ENCODE measurements at places on chromosomes 5 and 9.

GRCh38 chr9:88574953-88575352 is 40.0 kb downstream of the NXNL2 start:
- peak; percentile 19 for DNase-seq

GRCh38 chr5:67032921-67033664 is 163.5 kb downstream of the CD180 start:
- DNase-seq = peak; percentile 33

- no peak for DNase-seq
Observed at GRCh38 chr5:12125895-12126294, 221.6 kb upstream of the CTNND2 start.

GRCh38 chr5:172436879-172437369 is 17.4 kb downstream of the SH3PXD2B start:
- no peak for DNase-seq

GRCh38 chr5:103262422-103262871 is 3.9 kb downstream of the MACIR start:
- peak; percentile 19 for DNase-seq

GRCh38 chr9:93890436-93890935 is 64.7 kb downstream of the BARX1 start:
- DNase-seq = no peak

DNA sequence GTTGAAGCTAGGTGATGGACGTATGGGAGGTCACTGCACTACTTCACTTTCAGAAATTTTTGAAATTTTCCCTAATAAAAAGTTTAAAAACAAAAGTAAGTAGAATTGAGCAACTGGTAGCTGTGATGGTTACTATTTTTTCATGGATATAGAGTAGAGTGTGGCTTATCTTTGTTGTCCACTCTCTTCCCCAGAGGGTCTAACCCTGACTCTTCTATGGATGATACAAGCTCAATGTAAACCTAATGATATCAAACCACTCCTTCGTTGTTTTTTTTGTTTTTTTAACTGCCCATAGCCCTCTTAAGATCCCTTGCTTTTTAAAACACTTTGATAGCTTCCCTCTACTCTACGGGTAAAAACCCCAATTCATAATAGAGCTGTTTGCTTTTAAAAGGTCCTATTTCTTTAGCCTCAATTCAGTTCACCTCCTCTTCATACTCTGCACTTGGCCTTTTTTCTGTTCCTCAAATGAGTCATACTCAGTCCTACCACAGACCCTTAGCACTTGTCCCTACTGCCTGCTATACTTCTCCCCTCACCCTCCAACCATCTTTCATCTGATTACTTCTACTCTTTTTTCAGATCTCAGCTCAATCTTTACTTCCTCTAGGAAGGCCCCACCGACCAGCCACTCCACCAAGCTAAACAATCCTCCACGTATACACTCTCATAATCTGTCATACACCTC is 2.6 kb downstream of the HDAC3 start:
- peak; percentile 60 for DNase-seq

- no peak for DNase-seq
Observed at GRCh38 chr5:169691471-169691870, 54.4 kb downstream of the DOCK2 start.

GRCh38 chr9:3125602-3126405 is 281.9 kb upstream of the PUM3 start:
- DNase-seq = peak; percentile 33

DNA sequence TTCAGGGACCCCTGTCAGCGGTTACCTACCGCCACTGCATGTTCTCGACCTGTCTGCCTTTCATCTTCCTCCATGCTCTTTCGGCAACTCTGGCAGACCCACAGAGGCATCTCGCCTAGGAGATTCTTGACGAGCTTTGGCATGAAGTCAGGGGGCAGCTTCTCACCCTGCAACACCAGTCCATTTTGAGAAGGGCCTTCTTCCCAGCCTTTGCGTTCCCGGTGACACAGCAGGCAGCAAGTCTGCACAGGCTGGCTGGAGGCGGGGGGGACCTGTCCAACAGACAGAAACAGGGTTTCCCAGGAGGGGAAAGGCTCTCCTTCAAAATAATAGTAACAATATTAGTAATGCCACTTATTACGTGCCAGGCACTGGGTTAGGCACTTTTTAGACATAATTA is 15.5 kb downstream of the FAM193B start:
- DNase-seq = no peak

GRCh38 chr5:3199962-3200755 is 395.5 kb upstream of the IRX1 start:
- DNase-seq = no peak

DNA sequence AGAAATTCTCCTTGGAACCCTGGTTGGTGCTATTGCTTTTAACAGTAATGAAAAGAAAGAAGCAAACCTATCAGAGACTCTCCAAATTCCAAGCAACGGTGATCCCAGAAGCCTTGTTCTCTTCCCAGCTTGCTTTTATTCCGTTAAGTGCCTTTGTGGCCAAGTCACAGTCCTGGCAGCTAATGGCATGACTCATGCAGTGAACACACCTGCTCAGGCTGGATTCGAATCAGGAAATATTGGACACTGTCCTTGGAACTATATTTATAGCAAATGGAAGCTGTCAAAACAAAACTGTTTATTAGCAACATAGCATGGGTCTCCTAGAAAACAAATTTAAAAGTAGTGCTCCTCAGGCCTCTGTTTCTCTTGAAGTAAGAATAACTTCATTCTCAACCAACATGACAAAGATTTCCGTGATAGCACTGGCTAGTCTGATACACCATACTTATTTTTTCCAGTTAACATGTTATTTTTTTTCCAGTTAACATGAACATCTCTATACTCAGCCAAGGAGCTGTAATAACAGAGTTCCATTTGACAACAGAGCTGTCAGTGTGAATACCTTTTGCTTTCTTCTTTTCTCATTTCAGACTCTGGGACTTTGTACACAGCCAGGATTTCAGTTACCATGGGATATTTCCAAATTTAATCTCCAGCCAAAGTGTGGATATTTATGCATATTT is 502.4 kb downstream of the GADD45G start:
- no peak for DNase-seq

DNA sequence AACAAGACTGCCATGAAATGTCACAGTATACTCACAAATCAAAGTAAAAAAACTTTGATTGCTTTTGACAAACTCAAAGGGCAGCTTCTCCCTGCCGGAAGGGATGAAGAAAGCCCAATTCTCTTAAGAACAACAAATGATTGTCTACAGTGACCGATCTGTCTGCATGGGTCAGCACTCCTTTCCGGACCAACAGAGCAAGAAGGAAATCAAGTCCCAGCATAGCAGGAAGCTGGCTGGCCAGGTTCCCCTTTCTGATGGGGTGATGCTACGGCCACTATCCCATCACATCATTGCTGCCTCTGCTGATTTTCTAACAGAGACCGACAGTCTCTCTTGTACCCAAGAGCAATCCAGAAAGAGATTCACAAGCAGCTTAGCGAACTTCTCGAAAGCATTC is 692 bp downstream of the C1QTNF3 start:
- no peak for DNase-seq

DNA sequence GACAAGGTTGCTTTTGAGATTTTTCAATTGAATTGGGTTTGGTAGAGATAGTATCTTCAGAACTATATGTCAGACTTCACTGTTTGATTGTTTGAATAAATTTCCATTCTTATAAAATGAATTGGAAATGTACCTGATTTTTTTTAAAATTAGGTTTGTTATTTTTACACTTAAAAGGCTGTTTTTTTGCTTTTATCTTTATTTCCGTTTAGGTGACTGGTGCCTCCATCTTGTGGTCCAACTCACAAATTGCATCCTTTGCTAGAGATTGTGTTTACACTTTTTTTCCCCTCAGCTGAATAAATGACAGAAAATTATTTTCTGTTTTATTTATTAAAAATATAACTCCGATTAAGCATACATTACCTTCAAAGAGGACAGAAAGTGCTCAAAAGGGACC is 15.6 kb downstream of the NDUFAF2 start:
- DNase-seq = no peak

- DNase-seq = peak; percentile 56
Observed at GRCh38 chr5:6574537-6575245, 58.2 kb downstream of the NSUN2 start.

GRCh38 chr9:113509463-113509862 is 45.9 kb downstream of the RGS3 start:
- no peak for DNase-seq

GRCh38 chr9:127927988-127928675 is 2.4 kb downstream of the PIP5KL1 start:
- no peak for DNase-seq

GRCh38 chr9:38526591-38526990 is 93.8 kb downstream of the ANKRD18A start:
- no peak for DNase-seq

DNA sequence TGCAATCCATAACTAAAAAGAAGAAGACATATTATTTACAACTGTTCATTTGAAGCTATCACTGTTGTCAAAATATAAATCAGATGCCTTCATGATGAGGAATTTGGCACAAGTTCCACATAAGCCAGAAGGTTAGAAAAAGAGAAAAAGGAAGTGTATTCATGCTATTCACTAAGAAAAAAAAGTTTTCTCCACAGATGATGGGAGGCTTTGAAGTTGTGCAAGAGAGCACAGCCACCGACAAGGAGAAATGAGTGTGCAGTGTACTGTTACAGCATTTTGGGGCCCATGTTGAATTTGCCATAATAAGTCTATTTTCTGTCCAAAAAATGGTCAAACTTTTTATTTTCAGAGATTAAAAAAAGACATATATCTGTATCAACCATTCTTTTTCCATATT is 32.9 kb upstream of the IFNK start:
- DNase-seq = peak; percentile 42

- DNase-seq = no peak
Observed at GRCh38 chr9:131173995-131174394, 48.6 kb downstream of the NUP214 start.

GRCh38 chr9:136082496-136083361 is 12.4 kb downstream of the NACC2 start:
- no peak for DNase-seq

GRCh38 chr9:126965077-126965476 is 50.5 kb downstream of the RALGPS1 start:
- no peak for DNase-seq

DNA sequence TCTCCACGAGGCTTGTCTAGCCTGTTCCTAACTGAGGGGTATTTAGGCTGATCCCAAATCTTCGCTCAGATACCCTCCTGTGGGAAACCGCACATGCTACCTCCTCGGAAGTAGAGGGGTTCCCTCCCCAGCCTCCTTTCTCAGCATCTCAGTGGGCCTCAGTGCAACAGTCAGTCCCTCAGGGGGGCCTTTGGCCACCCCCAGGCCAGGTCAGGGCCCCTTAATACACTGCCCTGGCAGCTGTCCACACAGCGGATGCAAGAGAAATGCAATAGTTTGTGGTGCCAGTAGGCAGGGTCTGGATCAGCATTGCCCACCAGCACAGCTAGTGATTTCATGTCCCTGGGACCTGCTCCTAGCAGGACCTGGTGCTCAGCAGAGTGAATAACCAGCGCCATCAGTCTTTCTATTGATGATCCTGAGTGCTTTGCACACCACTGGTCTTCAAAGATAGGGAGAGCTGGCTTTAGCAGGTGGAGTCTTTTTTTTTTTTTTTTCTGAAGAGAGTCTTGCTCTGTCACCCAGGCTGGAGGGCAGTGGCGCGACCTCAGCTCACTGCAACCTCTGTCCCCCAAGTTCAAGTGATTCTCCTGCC is 7.5 kb downstream of the PLPP7 start:
- DNase-seq = no peak

- peak; percentile 82 for DNase-seq
Observed at GRCh38 chr9:128226412-128226801, 23.2 kb downstream of the DNM1 start.

DNA sequence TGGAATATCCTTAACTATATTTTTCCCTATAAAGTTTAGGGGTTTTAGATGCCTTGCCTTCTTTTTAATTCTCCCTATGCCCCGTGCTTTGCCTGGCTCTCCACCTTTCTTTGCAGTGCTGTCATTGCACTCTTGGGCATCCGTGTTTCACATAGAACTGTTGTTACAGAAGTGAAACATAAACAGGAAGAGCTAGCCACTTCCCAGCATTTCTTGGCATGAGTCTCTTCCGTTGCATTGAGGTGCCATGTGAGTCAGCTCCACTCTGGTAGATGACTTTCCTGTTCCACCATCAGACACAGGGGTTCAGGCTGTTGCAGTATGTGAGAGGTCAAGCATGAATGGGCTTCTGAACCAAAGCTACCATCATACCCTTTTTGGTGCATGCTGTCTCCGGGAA is 73.4 kb downstream of the ANGPTL2 start:
- peak; percentile 27 for DNase-seq

DNA sequence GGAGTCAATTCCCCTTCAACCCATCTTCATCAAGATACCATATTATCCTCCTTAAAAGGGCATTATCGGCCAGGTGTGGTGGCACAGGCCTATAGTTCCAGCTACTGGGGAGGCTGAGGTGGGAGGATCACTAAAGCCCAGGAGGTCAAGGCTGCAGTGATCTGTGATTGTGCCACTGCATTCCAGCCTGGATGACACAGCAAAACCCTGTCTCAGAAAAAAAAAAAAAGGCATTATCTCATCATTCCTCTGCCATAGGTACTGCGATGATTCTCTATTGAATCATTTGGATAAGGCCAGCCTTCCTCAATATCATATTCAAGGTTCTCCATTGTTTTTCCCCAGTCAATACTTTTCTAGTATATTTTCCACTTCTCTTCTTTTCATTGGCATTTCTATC is 39.2 kb upstream of the RAB3C start:
- DNase-seq = peak; percentile 59

DNA sequence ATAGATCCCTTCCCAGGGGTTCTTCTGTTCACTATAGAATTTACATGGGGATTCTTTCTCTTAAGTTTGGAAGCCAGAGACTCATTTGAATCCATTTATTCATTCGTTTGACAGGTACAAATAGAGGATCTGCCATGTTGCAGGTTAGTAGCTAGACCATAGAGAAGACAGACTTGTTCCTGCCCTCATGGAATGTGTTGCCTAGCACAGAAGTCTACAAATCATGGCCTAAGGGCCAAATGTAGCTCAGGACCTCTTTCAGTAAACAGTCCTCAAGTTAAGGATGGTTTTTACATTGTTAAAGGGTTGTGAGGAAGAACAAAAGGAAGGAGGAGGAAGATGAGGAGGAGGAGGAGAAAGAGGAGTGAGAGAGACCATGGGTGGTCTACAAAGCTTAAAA is 114.7 kb upstream of the SLC44A1 start:
- no peak for DNase-seq

DNA sequence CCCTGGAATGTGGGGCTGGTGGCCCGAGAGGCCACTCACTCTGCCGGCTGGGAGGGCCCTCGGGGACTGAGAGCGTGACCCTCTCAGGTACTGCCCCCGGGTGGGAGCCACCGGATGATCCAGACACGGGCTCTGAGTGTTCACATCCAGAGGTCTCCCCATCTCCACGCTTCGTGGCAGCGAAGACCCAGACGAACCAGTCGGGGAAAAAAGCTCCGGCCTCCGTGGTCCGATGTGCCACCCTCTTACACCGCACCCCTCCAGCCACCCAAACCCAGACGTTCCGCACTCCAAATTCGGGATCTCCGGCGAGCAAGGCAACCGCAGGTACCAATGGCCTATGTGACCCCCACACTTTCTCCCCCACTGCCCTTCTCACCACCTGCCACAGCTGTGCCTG is 49.5 kb downstream of the AMBP start:
- no peak for DNase-seq

GRCh38 chr5:164265566-164265965 is 760.1 kb downstream of the MAT2B start:
- no peak for DNase-seq
